Muscle of arm (tissue), 14 donors: ENCODE measurements at places on chromosomes 11 and 22. TPM values are rescaled to one million over a fixed set of nuclear protein-coding genes. Genes with fewer than 3 reads are reported as not detected.

CXCR5 gene
- 0.10 TPM for polyA plus RNA-seq

NCAM1 gene
- 139 TPM for polyA plus RNA-seq

C11orf87 gene
- polyA plus RNA-seq: 0.64 TPM

ARHGAP42 gene
- polyA plus RNA-seq: 12.7 TPM

MOV10L1 gene
- 0.73 TPM for polyA plus RNA-seq
